ENCODE measurements at places on chromosomes 12 and 14.

DNA sequence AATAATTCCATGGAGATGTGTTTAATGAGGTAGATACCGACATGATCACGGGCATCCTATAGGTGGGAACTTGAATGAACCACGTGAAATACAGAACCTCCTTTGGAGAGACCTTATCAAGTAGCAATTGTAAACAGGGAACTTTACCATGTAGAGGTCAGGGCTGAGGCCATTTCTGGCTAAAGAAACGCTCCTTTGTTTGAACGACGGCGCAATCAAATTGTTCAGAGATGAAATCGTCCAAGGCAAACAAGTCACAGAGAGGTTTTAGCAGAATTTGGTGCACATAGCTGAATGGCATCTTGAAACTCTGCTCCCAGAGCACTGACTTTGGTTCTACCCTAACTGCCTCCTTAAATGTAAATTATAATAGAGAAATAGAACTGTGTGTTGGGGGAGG, 9.8 kb downstream of the PRIMA1 start:
- no peak for DNase-seq

DNA sequence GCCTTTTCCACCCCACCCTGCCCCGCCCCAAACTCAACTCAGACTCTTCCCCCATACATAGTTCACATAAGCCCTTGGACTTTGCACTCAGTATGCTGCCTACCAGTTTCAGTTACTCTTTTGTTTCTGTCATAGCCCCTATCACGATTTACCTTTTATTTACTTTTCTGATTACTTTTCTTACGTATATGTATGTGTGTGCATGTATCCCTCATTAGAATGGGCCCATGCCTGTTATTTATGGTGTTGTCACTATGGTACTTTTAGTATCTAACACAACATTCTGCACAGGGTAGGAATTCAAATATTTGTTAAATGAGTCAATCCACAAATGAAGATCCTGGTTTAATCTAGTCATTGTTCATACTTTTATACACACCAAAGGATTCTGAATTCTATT, 16.5 kb upstream of the LUM start:
- DNase-seq: peak; percentile 4

DNA sequence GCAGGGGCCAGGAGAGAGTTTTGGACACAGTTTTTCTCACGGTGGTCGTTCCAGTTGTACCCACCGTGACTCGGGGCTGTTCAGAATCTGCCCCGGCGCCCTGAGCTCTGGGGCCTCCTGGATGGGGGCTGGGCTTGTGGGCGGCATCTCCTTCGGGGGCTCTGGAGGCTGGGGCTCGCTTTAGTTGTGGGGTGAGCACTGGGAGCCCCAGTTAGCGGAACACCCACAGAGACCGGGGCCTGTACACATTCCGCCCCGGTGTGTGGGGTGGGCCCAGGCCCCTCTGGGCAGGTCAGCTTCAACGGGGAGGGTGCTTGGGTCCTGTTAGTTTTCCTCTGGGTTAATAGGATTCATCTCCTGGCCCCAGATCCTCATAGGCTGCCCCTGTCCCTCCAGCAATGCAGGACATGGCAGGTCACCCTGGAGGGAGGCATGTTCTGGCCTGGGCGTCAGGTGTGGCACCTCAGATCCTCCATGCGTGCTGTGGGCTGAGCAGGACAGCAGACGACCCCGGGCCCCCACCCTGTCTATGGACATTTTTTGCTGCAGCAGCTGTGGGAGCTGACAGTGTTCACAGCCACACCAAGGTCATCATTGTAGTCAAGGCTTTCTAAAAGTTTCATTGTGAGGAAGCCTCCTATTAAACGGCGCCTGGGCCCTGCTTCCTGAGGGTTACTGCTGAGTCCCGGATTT, 393.2 kb downstream of the TMEM121 start:
- DNase-seq: no peak

DNA sequence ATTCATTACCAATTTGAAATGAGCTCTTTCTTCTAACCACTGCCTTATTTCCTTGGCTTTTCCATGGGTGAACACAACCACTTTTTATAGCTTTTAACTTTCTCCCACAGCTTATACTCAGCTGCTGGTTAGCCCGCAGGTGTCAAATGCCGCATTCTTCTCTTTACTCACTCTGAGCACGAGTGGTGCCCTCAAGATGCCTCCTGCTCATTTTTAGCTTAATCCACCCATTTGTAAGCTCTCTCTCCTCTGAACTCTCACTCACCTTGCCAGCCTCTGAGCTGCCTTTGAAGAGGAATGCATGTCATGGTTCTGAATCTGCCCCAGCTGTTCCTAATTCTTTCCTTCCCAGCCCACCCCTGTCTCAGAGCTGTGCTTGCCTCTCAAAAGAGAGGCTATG, 449.4 kb upstream of the PRICKLE1 start:
- DNase-seq: no peak

- DNase-seq: no peak
Observed at GRCh38 chr14:85934886-85935254, 404.9 kb downstream of the FLRT2 start.

- DNase-seq: no peak
Observed at GRCh38 chr12:88223519-88223918, 81.4 kb downstream of the TMTC3 start.

DNA sequence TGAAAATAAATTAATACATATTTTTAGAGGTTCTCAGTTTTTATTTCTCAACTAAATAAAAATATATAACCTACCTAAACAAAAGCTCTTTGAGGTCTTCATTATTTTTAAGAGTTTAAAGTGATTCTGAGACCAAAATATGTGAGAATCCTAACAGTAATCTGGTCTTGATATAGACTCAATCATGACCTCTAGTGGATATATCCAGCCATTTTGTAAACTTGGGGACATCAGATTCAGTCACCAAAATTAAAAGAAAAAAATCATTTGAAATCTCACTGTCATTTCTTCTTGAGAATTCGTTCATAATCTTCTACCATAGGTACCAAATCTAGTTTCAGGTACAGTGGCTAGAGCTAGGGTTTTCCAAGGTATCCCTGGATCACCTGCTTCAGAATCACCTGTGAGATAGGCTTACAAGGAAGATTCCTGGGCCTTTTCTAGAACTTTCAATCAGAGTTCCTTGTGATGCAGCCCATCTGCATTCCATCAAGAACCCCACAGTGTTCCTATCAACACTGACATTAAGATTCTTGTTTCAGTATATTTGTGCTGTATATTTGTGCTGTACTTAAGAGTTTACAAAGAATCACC, 214.9 kb downstream of the ADAMTS20 start:
- peak; percentile 25 for DNase-seq

DNA sequence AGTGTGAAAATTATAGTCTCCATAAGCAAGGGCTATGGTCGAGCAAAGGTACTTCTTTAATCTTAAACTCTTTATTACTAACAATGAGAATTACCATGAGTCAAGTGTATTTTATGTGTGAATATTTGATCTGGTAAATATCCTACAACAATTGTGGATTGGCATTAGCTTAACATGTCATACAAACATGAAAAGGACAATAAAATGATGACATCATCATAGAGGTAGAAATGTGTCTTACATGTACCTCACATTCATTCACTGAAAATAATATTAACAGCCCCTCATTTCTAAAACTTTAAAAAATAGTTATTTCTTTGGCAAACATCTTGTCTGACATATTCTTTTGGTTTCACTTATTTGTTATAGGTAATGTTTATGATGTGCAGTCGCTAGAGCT, 355.0 kb downstream of the NAV3 start:
- no peak for DNase-seq

GRCh38 chr12:116694653-116695463, 43.0 kb downstream of the SPRING1 start:
- no peak for DNase-seq

Data from RWPE1 (cell line).